ENCODE measurements at places on chromosomes 11 and 22.

GRCh38 chr11:66741153-66741552 lies 12.1 kb upstream of the SPTBN2 start:
- no peak for DNase-seq

- DNase-seq: no peak
Observed at GRCh38 chr11:100152766-100153165, 534.3 kb upstream of the ARHGAP42 start.

- DNase-seq: no peak
Observed at GRCh38 chr11:132686886-132687285, 845.4 kb downstream of the OPCML start.

- DNase-seq: no peak
Observed at GRCh38 chr22:19723232-19723982, at the start of gene GP1BB. GP1BB (plus strand) TSS chr22:19723539; CDS start chr22:19723570, 31 bp downstream.

GRCh38 chr11:33376331-33377310 lies 119.4 kb downstream of the HIPK3 start:
- DNase-seq: peak; percentile 66

DNA sequence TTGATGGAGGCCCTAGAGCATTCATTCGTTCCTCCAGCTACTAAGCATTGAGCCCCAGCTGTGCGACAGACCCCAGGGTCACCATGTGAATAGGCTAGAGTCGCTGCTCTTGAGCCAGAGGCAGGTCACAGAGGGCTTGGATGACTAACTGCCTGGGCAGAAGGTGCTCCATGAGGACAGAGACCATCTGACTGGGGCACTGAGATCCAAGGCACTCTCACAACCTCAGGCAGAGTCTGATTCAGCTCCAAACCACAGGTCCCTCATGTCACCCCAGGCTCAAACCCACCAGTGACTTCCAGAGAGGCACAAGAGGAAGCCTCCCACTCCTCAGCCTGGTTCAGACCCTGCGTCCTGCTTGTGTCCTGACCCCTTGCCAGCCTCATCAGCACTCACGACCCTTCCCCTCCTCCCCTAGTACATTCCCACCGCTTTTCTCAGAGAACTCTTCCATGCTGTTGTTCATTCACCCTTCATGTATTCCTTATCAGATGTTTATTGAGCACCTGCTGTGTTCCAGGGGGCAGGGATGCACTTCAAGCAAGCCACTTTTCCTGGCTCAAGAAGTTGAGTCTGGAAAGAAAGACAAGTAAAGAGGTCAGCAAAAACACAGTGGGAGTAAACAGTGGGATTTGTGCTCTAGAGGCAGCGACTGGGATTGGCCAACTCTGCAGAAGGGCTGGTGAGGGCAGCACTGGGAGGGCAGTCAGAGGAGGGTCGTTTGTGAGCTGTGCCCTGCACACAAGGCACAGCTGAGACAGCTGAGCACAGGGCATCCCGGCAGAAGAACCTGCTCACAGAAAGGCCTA lies 9.3 kb downstream of the OAF start:
- no peak for DNase-seq

DNA sequence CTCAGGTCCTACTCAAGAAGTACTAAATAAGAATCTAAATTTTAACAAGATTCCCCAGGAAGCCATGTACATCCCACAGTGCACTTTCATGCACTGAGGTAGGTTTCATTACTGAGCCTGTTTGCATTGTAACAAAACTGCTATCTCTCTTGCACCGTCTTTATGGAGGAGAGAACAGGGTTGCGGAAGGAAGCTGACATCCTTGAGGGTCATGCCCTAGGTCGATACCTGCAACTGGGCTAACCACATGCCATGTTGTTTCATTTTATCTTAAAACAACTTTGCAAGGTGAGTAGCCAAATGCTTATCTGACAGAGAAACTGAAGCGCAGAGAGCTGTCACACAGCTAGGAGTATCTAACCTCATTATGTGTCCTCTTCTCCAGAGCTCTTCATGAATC lies 656.3 kb upstream of the TENM4 start:
- DNase-seq: no peak

- peak; percentile 52 for DNase-seq
Observed at GRCh38 chr11:105718641-105719040, 108.8 kb downstream of the GRIA4 start.

GRCh38 chr11:113991718-113992458 lies 17.0 kb downstream of the HTR3A start:
- peak; percentile 21 for DNase-seq

- DNase-seq: no peak
Observed at GRCh38 chr22:33255791-33256190, 197.6 kb upstream of the SYN3 start.

GRCh38 chr11:127117231-127117739 lies 116.7 kb upstream of the KIRREL3 start:
- DNase-seq: no peak

- DNase-seq: peak; percentile 90
Observed at GRCh38 chr22:17501679-17502285, 61.5 kb upstream of the SLC25A18 start.

- DNase-seq: peak; percentile 7
Observed at GRCh38 chr11:112613051-112613972, 347.9 kb upstream of the NCAM1 start.

GRCh38 chr11:100832829-100833228 lies 145.7 kb downstream of the ARHGAP42 start:
- no peak for DNase-seq

- DNase-seq: no peak
Observed at GRCh38 chr11:71117311-71117710, 135.1 kb downstream of the SHANK2 start.

GRCh38 chr11:9604134-9604533 lies 30.7 kb downstream of the WEE1 start:
- DNase-seq: no peak

GRCh38 chr11:70498976-70499801 lies 100.9 kb downstream of the CTTN start:
- DNase-seq: no peak

DNA sequence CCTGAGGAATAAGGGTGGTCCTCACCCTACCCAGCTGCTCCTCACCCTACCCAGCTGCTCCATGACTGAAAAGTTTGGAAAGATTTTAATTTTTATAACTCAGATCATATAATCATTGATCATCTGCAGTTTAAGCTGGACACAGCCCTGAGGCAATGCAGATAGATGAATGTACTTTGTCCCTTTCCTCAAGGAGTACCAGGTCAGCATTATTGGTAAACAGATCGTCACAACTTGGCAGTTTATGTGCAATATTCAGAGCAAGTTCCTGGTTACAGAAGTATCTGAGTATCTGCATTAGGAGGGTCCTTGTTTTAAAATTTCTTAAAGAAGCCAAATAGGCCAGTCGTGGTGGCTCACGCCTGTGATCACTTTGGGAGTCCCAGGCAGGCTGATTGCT lies 3.6 kb downstream of the TNRC6B start:
- no peak for DNase-seq

DNA sequence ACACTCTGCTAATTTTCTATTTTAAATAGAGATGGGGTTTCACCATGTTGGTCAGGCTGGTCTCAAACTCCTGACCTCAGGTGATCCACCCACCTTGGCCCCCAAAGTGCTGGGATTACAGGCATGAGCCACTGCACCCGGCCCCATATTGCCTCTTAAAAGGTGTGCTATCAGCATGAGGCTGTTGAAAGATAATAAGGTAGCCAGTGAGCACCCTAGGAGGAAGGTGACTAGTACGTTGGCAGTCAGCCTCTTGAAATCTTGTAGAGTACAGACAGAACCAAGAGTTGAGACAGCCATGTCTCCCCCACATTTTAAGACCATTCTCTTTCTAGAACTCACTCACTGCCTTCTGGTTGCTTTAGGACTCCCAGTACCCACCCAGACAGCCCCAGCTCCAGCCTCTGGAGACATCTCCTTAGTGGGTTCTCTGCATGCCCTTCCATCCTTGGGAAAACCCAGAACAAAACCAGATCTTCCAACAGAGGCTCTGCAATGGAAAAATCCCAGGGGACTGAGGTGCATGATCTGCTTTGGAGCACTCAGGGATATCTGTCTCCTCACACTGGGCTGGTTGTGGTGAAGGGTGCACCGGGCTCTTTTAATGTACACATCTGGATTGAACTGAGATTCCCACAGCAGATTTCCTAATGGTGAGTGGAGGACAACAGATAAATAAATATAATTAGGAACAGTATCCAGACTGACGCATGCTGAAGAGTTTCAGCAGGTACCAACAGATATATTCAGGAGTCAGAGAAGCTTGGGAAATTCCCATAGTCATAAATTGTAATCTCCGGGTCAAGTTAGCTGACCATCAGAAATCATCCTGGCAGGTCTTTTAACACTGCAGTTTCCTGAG lies 49.4 kb downstream of the LRRC74B start:
- no peak for DNase-seq

DNA sequence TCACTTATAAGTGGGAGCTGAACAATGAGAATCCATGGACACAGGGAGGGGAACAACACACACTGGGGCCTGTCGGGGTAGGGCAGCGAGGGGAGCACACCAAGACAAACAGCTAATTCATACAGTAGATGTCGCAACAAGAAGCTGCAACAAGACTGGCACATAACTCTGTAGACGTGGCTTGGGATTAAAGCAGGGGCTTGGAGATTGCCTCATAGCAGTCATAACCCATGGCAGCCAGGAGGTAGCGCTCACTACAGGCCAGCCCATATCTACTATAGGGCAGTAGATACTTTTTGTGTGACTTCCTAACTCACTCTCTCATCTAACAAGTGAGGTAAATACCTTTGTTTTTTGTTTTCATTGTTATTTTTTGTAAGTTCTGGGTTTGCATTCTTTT lies 1.7 kb upstream of the OR9G4 start:
- no peak for DNase-seq

DNA sequence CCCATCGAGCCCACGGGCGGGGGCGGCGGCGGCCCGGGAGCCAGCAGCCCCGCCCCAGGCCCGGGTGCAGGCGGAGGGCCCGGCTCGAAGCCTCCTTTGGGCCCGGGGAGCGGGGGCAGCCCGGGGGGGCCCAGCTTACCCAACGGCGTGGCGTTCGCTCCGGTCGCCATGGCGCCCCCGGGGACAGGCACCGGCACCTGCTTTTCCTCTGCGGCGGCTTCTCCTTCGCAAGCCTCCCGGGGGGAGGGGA lies 194 bp downstream of the SF1 start:
- no peak for DNase-seq

DNA sequence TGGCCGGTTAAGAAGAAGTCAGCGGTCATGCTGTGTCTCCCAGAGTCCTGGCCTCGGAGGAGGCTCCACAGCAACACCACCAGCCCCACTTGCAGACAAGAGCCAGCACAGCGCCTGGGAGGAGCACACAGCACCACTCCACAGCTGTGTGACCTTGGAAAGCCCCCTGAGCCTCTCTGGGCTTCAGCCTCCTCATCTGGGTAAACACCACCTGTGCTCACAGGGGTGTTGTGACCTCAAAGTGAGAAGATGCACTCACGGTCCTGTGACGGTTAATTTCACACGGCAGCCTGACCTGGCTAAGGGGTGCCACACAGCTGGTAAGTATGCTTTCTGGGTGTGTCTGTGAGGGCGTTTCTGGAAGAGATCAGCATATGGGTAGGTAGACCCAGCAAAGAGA lies 54.7 kb downstream of the PHF21B start:
- DNase-seq: no peak

DNA sequence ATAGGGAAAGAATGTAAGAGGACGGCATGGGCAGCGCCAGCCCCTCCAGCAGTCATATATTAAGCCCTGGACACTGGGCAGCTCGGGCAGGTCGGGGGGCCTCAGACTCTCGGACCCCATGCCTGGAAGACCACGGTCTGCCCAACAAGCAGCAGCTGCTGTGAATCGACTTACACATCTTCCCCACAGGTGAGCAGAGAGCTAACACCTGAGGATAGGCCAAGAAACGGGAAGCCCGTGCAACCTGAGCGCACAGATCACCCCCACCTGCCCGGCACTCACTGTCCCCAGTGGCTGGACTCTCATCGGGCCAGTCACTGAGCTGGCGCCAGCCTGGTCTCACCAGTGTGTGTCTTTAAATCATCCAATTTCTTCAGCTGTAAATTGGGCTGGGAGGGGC lies 4.7 kb upstream of the TCF20 start:
- DNase-seq: no peak

- DNase-seq: no peak
Observed at GRCh38 chr11:76376746-76377558, 4.0 kb downstream of the THAP12 start.

GRCh38 chr22:19569276-19569640 lies 45.0 kb upstream of the CLDN5 start:
- DNase-seq: no peak

DNA sequence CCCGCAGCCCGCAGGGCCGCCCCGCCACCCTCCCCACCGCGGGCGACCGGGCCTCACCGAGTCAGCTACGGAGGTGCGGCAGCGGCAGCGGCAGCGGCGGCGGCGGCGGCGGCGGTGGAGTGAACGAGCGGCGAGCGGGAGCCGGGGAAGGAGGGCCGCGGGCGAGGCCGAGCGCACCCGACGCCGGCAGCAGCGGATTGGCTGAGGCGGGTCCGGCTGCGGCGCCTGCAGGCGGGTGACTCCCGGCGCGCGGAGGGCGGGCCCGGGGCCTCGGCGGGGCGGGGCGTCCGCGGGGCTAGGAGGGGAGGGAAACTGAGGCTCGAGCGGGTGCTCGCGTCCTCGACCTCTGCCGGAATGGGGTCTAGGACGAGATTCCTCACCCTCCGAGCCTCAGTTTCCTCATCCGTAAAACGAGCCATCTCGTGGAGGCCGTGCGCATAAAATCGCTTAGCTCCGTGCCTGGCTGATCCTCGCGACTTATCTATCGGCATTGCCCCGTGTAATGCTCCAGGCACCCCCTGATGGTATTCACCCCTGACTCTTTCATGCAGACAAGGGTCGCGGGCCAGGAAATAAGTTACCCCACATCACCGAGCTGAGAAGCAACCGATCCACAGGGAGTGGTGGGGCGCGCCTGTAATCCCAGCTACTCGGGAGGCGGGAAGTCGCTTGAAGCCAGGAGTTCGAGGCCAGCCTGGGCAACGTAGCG lies at the start of gene CPT1A:
Gene CPT1A, minus strand, starts transcription at position 199 of the 709 bp plus-strand sequence. CDS start 26,442 bp downstream, outside the sequence.
- DNase-seq: no peak

DNA sequence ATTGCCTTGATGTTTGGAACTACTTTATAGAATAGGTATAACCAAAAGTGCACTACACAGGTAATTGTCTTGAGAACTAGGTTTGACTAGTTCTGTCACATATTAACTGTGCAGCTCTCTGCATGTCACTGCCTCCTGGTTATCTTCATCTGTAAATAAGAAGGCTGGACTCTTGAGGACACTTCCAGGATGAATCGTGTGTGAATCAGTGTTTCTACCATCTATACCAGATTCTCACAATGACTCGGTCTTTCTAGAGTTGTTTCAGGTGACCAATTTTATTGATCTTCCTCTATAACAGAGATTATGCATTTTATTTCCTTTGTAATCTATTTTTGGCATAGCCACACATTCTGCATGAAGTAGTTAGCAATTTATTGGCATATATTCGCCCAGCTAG lies 1181.0 kb upstream of the TENM4 start:
- no peak for DNase-seq

Measured in G401 (cell line).